ENCODE measurements at places on chromosomes 4 and X. TPM values are rescaled to one million over a fixed set of nuclear protein-coding genes. Genes with fewer than 3 reads are reported as not detected.

Gene MAGED4
- 9.9 TPM for total RNA-seq

Gene BLTP1
- total RNA-seq: 111 TPM

Gene ARMCX4
- 3.1 TPM for total RNA-seq

Gene TEC
- 1.1 TPM for total RNA-seq

Gene ODAPH
- not detected for total RNA-seq

Gene CLDN34
- total RNA-seq: not detected

Gene PGRMC2
- total RNA-seq: 24.4 TPM

Gene RAB33A
- 1.6 TPM for total RNA-seq

Gene OCIAD2
- 16.5 TPM for total RNA-seq

Gene CCKAR
- total RNA-seq: not detected

Gene MCF2
- total RNA-seq: not detected

Gene JAKMIP1
- not detected for total RNA-seq

Gene TGIF2LX
- total RNA-seq: not detected

Gene RBBP7
- total RNA-seq: 147 TPM

Gene POLN
- 0.72 TPM for total RNA-seq

Gene INPP4B
- total RNA-seq: 14.0 TPM

Gene MAGEA2B
- not detected for total RNA-seq

Gene ZBTB33
- total RNA-seq: 16.3 TPM

Gene JCHAIN
- 0.83 TPM for total RNA-seq

Gene GPR82
- not detected for total RNA-seq

Gene CT45A3
- total RNA-seq: not detected

Gene TMEM144
- 2.2 TPM for total RNA-seq

Gene NPY1R
- total RNA-seq: under 0.01 TPM

Gene ARHGAP6
- total RNA-seq: 1.8 TPM

Gene ZNF518B
- total RNA-seq: 56.8 TPM

Gene BGN
- total RNA-seq: 11.3 TPM

Gene SPIN3
- 4.4 TPM for total RNA-seq

Gene ANXA10
- total RNA-seq: 1.1 TPM

Gene USP26
- not detected for total RNA-seq

Gene SFRP2
- not detected for total RNA-seq

Gene RASSF6
- total RNA-seq: not detected

All from IMR-90 (cell line).